Smooth muscle cell of the brain vasculature (primary cell): ENCODE measurements at places on chromosomes 7 and 10.

DNA sequence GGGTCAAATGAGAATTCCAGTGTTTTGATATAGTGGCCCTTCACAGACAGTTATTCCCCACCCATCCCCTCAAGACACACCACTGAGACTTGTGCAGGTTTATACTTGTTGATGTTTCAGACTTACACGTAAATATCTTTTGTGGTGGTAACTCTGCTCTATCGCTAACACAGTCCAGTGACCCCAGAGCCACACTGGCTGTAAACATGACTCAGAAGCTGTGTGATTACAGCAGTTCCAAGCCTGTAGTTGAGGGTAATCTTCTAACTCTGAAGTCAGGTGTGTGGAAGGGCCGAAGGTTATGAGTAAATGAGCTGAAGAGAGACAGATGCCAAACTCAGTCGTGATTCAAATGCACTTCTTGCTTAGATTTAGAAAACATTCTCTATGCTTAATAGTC lies 19.4 kb downstream of the NOBOX start:
- no peak for DNase-seq

- no peak for DNase-seq
These were observed 131.9 kb downstream of the PHTF2 start for GRCh38 chr7:77930496-77930895.

GRCh38 chr10:37489658-37490003 lies 364.2 kb downstream of the ANKRD30A start:
- DNase-seq, result no peak

DNA sequence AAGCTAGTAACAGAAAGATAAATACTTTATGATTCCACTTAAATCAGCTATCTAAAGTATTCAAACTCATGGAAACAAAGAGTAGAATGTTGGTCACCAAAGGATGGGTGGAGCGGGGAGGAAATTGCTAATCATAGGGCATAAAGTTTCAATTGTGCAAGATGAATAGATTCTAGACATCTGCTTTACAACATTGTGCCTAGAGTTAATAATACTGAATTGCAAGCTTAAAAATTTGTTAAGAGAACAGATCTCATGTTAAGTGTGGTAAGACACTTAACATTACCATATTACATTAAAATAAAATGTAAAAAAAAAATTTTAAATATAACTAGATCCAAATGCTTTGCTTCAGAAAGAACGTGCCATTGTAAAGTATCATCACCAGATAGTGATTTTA lies 411.1 kb upstream of the MBL2 start:
- no peak for DNase-seq

- DNase-seq, result no peak
These were observed 102.5 kb upstream of the APBB1IP start for GRCh38 chr10:26335574-26336093.

GRCh38 chr10:101485207-101485606 lies 102.8 kb downstream of the POLL start:
- no peak for DNase-seq

DNA sequence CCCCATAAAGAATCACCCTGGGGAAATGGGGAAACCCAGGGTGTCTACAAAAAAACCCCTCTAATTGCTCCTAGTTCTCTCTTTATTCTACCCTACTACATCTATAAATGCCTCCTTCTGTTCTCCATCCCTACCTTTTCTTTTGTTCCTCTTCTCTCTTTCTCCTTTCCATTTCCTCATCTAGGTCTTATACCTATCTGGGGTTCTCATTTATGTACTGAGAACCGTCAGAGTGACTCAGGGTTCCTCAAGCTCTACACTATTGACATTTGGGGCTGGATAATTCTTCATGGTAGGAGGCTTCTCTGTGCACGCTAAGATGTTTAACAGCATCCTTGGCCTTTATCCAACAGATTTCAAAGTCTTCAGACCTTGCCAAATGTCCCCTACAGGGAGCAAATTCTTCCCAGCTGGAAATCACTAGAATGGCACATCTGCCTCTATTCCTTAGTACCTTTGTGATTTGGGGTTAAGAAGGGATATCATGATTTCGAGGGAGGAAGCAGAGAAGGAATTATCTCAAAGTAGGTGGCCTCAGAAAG lies 137.4 kb upstream of the PTN start:
- peak; percentile 59 for DNase-seq

- no peak for DNase-seq
These were observed 14.0 kb upstream of the ITGB8 start for GRCh38 chr7:20316706-20317105.

- DNase-seq, result no peak
These were observed 14.6 kb upstream of the INSYN2A start for GRCh38 chr10:127210936-127211466.

- DNase-seq, result no peak
These were observed 56.8 kb downstream of the PARP12 start for GRCh38 chr7:140005754-140006503.

GRCh38 chr7:40276061-40276460 lies 141.3 kb downstream of the SUGCT start:
- DNase-seq, result no peak

DNA sequence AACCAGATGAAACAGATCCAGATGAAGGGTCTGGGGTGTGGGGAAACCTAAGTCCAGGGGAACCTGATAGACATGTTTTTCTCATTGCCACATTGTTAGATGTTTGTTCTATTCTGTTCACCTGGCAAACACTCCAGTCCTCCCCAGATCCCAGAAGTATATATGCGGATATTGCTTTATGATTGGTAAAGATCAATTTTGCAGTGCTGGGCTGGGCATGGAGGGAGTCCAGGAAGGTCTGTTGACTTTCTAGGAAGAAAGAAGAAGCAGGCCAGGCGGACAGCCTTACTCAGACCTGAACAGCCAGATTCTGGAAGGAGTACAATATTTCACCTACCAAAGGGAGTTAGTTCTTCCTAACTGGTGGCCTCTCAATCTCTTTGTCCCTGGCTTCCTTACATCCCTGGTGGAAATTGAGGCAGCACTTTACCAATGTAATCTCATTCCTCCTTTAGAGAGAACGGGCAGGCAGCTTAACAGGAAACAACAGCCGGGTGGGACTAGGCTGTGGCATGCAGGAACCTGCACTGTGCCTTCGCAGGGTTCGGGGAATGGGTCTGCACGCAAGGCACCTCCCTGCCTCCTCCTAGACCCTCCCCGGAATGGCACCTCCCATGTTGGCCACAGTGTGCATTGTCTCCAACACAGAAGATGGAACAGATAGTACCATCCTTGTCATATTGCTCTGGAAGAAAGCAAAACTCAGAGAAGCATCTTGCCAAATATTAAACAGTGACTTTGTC lies 930 bp downstream of the GIMAP6 start:
- no peak for DNase-seq

- no peak for DNase-seq
These were observed 1170.9 kb downstream of the SORCS1 start for GRCh38 chr10:105993609-105994008.

GRCh38 chr10:92923416-92923815 lies 75.1 kb downstream of the EXOC6 start:
- no peak for DNase-seq

DNA sequence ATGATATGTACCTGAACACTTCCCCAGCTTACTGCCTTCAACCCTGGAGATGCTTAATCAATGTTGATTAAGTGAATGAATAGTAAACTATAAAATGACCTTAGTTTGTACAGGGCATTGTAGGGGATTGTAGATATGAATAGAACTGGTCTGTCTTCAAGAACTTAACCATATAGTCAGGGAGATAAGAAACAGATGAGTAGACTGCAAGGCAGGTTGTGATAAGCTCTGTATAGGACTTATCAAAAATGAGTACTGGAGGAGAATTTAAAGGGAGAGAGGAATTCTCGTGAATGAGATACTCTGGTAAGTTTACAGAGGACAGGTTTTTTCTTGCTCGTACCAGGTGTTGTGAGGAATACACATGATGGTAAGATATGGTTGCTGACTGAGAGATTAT lies 27.6 kb downstream of the SGPL1 start:
- no peak for DNase-seq

- DNase-seq, result no peak
These were observed 967 bp downstream of the ADARB2 start for GRCh38 chr10:1736144-1736971.

GRCh38 chr7:20666444-20666843 lies 51.0 kb downstream of the ABCB5 start:
- no peak for DNase-seq
